Tongue (tissue), 3 donors: ENCODE measurements at places on chromosomes 5 and 9. TPM values are rescaled to one million over a fixed set of nuclear protein-coding genes. Genes with fewer than 3 reads are reported as not detected.

DNA sequence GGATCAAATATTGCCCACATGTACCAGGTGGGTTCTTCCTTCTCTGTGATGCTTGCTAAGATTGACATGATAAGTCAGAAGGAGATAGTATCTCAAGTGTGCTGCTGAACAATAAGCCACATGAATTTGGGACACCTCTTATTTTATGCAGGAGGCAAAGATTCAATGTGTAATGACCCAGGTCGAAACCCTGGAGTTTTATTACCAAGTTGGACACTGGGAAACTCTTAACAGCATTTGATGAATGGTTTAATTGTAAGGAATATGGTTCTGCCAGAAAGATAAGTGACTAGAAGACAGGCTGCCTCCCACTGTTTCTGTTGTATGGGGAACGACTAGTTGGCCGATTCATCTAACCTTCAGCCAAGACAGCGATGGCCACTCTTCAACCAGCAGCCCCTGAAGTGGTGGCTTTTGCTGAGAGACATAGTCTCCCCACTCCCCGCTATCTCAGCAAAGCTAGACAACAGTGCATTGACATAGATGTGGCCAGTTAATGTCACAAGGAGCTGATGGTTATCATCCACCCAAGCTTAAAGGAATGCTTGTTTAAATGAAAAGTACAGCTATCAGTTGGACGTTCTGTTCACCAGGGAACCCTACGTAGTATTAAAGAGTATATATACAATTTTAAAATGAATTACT is 407.7 kb downstream of the KDM4C start:
- no peak for DNase-seq

- DNase-seq = no peak
These were observed 108.1 kb downstream of the MED27 start for GRCh38 chr9:131971482-131972074.

- peak; percentile 86 for DNase-seq
These were observed 33.2 kb downstream of the C9orf50 start for GRCh38 chr9:129587487-129588262.

DNA sequence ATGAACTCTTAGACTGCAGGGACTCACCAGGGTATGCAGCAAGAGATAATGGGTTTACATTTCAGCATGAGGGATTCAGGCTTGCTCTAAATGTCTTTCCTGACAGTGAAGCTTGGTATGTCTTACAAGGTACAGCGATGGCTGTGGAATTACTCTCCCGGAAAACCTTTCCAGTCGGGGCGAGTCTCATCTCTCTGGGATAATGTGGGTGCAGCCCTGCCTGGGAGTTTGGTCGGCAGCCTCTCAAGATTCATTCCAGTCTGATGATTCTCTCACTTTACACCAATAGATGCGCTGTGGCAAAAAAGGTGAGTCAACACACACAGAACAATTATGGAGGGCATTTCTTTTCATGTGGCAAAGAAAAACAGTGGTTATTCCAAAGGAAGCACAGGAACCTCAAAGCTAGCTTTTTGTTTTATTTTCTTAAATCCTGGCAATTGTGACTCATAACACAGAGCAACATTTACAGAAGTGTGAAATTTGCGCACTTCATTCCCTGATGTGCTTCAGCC is 190.3 kb downstream of the DCP2 start:
- no peak for DNase-seq

DNA sequence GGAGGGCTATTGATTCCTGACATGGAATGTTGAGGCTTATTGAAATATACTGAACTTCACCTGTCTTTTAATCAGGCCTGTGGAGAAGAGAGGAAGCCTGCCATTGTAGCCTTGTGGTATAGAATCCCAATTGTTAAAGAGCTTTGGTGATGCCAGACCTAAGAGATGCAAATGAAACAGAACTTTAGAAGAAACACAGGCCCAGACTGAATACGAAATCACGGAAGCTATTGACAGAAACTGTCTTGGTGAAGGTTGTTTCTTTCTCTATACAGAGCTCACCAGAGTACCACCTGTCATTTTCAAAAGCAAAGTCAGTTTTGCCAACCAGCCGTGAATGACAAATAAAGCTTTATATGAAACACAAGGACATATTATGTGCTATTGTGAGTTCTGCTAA is 660.3 kb downstream of the ISL1 start:
- no peak for DNase-seq

GRCh38 chr9:17315341-17315740 is 180.5 kb downstream of the CNTLN start:
- DNase-seq = no peak

The ORM2 gene
- not detected for total RNA-seq

DNA sequence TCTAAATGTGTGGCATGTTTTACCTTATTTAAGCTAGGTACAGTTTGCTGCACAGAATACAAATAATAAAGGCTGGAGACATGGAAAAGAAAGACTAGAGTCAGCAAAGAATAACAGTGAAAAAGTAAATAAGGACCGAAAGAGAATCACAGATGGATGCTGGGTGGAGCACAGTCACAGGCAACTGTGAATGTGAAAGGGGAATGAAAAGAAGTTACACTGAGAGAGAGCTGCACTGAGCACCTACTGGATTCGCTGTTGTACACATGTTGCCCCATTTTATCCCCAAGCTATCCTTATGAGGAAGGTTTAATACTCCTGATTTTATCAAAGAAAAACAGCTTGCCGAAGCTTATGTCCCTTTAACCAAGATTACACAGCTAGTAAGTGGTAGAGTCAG is 165.4 kb upstream of the RGMB start:
- no peak for DNase-seq

DNA sequence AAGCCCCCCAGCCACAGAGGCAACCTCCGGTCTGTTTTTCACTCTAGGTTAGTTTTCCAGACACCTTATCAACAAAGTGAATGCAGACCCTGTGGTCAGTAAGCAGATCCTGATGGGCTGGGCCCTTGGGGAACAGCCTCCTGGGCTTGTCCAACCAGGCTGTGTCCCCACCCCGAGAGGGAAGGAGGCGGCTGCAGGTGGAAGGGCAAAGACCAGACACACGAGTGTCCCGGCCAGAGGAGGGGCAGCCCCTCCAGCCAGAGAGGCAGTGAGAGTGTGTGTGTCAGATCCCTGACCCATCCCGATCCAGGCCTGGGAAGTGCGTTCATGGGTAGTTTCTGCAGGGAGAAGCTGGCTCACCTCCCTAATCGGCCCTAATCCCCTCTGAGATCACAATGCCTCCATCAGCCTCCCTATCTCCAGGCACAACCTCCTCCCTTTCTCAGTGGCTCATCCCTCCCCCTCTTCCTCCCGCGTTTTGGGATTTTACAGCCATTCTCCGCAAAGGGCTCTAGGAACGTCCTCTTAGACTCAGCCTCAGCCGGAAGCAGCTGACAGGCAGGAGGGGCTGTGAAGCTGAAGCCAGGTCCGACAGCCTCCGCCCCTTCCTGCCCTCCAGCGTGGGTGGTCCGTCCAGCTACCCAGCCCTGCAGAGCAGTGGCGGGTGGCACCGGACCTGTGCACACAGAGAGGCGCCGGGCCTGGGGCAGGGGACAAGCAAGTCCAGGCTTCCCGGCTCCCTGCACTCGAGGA is 9.7 kb downstream of the SLC12A7 start:
- DNase-seq = peak; percentile 75

GRCh38 chr5:113526421-113526820 is 12.9 kb downstream of the YTHDC2 start:
- DNase-seq = no peak

DNA sequence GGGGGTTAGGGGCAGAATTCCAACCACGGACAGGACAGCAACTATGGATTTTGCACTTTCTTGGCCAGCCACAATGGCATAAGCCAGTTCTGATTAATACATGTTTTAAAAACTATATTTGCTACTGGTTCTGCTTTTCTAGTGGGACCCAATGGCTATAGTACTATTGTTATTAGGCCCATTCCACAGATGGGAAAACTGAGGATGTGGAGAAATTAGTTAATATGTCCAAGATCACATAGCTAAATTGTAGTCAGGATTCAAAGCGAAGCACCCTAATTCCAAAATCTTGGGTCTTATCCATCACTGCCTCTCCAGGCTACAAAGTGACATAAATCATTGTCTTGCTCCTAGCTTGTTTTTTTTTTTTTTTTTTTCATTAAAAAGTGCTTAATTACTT is 133.9 kb downstream of the PJA2 start:
- no peak for DNase-seq

DNA sequence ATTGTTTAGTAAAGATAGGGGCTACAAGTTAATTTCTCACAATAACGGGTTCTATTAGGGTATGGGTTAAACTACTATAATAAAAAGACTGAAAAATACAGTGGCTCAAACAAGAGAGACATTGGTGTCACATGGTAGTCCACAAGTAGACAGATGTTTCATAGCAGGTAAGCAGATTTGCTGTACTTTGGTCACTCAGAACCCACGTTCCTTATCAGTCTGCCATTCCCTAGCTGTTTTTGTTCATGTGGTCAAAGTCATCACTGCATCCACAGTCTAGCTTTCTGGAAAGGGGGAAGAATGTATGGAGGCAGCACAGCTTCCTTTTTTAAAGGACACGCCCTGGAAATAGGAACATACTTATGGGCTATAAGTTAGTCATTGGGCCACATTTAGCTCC is 73.0 kb downstream of the SLC12A2 start:
- DNase-seq = no peak

DNA sequence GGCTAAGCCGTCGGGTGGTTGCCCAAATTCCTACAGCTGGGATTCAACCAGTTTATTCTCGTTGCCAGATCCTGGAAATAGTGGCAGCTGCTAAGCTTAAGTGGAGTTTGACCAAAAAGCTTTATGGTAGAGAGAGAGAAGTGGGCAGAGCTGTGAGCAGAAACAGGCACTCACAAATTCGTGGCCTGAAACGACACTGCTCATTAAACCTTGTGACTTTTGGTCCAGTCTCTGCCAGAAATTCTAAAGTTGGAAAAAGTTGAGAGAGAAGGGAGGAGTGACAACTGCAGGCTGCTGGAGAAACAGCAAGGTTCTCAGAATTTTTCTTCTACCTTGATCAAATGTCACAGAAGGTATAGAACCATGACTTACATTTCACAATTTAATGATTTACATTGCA is 131.5 kb downstream of the MTX3 start:
- DNase-seq = no peak

DNA sequence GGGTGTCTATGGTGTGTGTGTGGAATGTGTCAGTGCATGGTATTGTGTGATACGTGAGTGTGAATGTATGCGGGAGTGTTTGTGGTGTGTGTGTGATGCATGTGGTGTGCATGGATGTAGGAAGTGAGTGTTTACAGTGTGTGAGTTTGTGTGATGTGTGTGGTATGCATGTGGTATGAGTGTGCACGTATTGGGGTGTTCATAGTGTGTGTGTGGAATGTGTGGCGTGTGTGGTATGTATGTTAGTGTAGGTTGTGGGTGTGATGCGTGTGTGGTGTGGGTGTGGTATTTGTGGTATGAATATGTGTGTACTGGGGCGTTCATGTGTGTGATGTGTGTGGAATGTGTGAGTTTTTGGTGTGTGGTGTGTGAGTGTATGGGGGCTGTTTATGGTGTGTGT is 40.1 kb upstream of the BICD2 start:
- no peak for DNase-seq

DNA sequence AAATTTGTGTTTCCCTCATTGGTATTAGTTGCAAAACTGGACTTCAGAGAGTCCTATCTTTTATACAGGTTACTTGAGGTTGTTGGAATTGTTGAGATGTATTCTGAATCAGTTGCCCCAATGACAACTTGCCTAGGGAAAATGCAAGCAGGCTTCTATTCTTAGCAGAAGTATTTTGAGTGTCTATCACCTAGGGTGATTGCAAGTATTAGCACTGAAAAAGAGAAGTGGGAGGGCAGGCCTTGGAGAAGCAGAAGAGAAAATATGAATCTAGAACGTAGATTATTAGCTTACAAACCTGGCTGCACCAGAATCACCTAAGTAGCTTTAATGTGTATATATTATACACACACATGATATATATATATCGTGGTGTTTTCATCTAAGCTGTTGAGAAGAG is 43.2 kb downstream of the ADAMTS12 start:
- DNase-seq = no peak

The POU4F3 gene
- not detected for total RNA-seq

- DNase-seq = no peak
These were observed 94.3 kb downstream of the MRPS27 start for GRCh38 chr5:72225741-72226140.

DNA sequence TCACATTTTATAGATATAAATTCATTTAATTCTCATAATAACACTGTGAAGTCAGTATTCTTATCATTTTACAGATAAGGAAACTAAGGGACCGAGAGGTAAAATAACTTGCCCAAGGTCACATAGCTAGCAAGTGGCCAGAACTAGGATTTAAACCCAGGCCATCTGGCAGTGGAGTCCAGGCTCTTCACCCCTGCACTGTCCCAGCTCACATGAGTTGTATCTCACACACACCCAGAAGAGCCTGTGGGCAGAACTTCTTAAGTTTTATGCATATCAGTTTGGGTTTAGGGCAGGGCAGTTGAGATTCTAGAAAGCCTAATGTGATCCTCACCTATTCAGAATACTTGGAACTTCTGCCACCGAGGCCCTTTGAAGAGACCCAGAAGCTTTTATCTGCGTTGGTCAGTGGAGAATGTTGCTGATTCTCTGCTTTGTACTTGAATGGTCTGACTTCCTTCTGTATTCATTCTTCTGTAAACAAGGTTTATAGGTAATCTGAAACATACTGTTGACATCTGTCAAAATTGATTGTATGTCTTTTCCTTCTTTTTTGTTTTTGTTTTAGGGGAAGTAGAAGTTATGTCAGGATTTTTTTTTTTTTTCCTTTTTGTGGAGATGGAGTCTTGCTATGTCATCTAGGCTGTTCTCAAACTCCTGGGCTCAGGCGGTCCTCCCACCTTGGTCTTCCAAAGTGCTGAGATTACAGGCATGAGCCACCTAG is 75.8 kb downstream of the KIAA1958 start:
- no peak for DNase-seq

The CD74 gene
- total RNA-seq = 75.4 TPM

DNA sequence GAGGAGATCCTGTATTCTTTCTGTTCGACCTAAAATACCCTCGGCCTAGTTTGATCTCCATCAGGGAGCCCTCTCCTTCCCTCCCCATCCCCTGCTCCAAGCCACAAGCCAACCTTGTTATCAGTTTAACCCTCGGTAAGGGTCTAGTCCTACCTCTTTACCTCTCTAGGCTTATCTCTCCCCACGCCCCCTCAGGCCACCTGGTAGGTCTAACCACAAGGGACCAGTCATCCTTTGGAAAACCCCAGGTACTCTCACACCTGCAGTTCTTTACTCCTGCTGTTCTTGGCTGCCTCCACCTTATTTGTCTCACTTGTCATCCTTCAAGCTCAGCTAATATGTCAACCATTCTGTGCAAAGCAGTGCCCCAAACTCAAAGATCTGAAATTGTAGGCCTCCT is 78.7 kb downstream of the RAD23B start:
- DNase-seq = no peak

DNA sequence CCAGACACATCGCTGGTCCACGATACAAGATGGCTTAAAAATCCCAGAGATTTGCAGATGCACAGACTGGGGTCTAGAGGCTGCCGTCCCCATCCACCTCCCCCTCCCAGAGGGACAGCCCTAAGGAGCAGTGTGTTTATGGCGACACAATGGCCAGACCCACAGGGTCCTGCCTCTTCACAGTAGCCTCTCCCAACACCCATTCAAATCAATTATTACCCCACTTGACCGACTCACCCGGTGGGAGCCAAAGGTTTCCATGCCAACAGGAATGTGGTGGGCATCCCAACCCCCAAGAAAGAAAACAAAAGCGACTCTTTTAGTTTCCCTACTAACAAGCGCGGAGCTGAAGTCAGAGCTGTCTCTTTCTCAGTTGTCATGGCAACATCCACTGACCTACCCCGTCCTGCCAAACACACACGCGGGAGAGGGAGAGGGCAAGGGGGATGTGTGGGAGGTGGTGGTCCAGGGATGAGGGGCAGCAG is 209.0 kb downstream of the TTLL11 start:
- DNase-seq = peak; percentile 73
